ENCODE measurements at places on chromosomes 16 and 17.

DNA sequence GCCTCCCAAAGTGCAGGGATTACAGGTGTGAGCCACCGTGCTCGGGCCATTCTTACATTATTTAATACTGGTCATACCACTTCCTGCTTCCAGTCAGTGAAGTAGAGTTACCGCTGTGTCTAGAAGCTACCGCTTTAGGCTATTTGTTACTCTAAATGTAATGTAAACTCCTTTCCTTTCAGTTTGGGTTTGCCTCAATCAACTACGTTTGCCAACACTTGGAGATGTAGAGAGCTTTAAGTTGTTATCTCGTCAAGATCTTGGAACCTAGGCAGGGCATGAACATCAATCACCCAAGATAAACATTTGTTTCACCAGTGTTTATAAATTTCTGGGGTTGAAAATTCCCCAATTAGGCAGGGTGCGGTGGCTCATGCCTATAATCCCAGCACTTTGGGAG, 275.9 kb downstream of the STX8 start:
- DNase-seq = no peak

DNA sequence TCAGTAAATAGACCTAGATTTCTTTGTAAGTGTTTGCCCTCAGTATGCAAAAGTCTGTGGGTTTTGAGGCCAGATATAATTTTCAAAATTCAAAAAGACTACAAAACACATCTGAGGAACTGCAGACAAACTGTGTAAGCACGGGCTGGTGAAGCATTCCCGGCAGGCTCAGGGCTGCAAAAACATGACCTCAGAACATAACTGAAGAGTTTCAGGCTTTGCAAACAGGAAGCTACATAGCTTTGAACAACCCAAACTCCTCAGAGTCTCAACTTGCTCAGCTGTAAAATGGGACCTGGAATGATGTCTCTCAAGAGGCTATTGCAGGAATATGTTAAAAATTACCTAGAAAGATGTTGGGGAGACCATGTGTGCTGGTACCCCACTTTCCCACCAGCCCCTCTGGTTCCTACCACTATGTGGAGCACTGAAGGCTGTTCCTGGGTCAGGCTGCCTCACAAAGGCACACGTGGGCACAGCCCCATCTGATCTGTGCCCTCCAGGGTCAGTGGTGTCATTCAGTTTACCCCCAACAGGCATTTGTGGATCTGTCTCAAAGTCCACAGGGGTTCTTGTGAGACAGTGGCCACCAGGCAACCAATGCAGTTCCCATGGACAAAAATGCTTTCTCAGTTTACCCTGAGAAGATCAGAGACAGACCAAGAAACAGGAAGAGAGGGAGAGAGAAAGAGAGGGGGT, 72.9 kb downstream of the CREBBP start:
- DNase-seq = no peak

DNA sequence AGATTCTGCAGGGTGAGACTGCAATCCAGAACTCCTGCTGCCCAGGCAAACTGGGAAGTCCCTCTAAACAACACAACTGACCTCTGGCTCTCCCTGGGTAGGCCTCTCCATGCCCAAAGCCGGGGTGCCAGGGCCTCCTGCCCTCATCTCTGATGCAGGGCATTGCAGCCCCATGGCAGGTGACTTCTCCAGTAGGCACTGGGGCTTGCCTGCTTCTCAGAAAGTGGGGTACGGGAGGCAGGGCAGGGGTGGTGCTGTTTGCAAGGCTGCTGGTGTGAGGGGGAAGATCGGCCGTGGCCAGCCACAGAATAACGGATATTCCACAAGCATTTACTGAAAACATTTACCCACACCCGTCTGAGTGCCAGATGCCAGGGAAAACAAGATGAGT, 4.1 kb upstream of the GPRC5C start:
- DNase-seq = no peak

- DNase-seq = no peak
Measured at GRCh38 chr16:2404099-2404498, 25.1 kb upstream of the CCNF start.

DNA sequence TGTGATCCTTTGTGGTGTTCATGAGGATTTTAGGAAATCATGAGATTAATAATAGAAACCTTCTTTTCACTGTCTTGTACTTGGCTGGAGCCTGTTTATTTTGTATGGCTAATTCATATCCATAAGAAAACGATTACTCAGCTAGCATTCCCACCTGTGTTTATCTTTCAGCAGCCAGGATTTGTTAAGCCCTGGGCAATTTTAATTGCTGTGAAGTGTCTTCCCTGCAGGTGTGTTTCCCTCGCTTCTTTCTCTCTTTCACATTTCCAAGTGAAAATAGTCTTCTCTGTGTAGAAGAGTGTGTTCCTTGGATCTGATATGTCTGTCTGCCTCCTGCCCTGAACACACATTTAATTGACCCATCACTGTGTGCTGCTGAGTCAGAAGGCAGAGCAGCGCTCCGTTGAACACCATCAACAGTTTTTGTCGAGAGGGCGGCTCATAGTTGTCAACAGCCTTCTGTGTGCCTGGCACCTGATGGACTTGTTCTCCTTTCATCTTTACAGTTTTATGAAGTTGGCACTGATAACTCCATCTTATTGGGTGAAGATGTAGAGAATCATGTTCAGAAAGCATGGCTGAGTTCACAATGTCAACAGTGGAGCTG, 83.2 kb downstream of the SPECC1 start:
- DNase-seq = peak; percentile 75

- peak; percentile 83 for DNase-seq
Measured at GRCh38 chr16:83420206-83420760, 387.5 kb upstream of the HSBP1 start.

GRCh38 chr17:31581491-31581890, 190.0 kb downstream of the RAB11FIP4 start:
- no peak for DNase-seq

GRCh38 chr16:81831722-81832126, 52.6 kb downstream of the PLCG2 start:
- DNase-seq = peak; percentile 8

- no peak for DNase-seq
Measured at GRCh38 chr16:87411375-87412271, 19.5 kb downstream of the MAP1LC3B start.

- no peak for DNase-seq
Measured at GRCh38 chr17:81701288-81702071, 1.7 kb upstream of the MRPL12 start.

- DNase-seq = no peak
Measured at GRCh38 chr16:72841506-72841905, 206.4 kb downstream of the ZFHX3 start.

GRCh38 chr16:58459344-58460218, 40.4 kb upstream of the NDRG4 start:
- DNase-seq = no peak
